ENCODE measurements at places on chromosomes 13 and 19.
A peak's percentile ranks its signal among the peaks of the same experiment; 100 is the strongest.

- DNase-seq = peak; percentile 73
Measured at GRCh38 chr19:862581-863314, 3.3 kb downstream of the CFD start.

GRCh38 chr19:46863818-46864629 is 3.2 kb downstream of the ARHGAP35 start:
- DNase-seq = no peak

- no peak for DNase-seq
Measured at GRCh38 chr19:4638317-4638716, 999 bp upstream of the TNFAIP8L1 start.

DNA sequence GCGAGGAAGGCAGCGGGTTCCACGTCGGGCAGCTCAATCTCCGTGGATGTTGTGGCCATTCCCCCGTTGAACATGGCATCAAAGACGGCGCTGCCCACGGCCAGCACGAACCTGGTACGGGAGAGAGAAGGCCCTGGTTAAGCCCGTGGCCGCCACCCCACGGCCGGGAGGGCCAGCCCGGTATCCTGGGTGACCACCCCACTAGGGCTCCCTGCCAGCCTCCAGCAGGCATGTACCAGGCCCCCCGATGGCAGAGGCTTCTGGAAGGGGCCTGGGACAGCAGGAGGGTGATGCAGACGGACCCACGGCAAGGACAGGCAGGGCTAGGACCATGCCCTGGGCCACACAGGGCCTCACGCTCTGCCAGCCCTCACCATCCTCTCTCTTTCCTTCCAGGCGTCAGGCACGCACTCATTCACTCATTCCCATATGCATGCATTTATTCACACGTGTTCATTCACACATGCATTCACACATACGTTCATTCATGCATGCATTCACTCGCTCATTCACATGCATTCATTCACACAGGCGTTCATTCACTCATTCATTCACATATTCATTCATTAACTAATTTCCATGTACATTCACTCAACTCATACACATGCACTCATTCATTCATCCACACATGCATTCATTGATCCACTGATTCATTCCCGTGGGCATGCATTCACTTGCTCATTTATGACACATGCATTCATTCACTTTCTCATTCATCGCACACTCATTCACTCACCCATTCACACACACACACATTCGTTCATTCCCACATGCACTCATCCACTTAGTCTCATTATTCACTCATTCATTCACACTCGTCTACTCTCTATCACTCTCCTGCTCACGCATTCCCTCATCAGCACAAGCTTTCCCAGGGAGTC is 17.9 kb downstream of the BTBD2 start:
- no peak for DNase-seq

DNA sequence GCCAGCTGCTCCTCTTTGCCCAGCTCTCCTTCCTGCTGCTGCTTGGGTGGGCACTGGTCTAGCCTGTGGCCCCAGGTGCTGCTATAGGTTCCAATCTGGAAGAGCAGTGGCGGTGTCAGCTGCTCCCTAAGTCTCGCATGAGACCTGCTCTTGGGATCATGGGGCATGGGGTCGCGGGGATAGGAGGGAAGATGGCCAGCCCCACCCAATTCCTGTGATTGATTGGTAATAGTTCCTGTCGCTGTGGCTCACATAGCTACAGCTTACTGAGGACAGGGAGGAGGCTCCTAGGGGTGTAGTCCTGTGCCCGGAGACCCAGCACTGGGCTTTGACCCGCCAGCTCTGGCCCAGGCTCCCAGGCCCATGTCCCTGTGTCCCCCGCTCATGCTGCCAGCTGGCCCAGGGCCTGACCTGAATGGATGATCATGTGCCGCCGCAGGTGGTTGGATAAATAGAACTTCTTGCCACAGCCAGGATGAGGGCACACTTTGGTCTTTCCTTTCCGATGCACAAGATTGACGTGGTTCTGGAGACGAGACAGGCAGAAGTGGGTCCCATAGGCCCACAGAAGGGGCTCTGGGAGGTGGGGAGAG is 4.5 kb upstream of the ELAVL3 start:
- no peak for DNase-seq

GRCh38 chr19:48455908-48456562 is 661 bp downstream of the KCNJ14 start:
- no peak for DNase-seq

GRCh38 chr13:46756977-46757376 is 40.0 kb downstream of the ESD start:
- no peak for DNase-seq

DNA sequence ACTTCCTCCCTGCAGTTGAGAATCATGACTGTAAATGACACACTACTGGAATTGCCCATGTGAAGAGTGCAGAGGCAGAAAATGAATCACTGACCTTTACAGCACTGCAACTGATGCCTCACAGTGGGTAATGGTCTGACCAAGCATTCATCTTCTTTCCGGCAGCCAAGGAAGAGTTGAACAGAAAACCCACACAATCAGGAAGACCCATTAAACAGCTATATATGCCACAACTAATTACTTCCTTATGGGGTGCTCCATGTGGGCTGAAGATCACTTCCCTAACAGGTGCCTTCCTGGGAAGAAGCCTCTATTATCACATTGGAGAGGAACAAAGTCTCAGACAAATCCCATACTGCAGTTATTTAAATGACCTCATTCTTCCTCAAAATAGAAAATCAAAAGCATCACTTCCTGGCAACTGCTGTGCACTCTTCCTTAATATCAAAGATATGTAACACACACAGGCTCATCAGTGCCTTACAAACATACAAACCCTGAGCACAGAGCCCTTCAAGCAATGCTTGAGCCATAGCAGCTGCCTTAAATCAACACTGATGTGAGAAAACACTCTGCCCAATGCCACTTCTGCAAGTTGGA is 45.8 kb downstream of the RUBCNL start:
- DNase-seq = no peak

GRCh38 chr13:76632401-76633044 is 253.7 kb downstream of the KCTD12 start:
- no peak for DNase-seq

GRCh38 chr13:42494157-42494556 is 79.8 kb upstream of the TNFSF11 start:
- no peak for DNase-seq

DNA sequence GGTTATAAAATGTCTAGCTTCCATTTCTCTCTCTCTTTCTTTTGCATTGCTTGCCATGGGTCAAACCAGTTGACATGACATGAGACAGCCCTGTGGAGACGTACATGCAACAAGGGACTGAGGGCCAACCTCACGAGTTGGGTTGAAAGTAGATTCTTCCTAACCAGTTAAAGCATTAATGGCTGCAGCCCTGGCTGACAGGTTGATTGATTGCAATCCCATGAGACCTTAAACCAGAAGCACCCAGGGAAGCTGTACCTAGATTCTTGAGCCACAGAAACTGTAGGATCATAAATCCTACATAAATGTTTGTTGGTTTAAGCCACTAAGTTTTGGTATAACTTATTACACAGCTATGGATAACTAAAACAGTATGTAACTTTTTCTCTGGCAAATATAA is 373.8 kb downstream of the DACH1 start:
- no peak for DNase-seq

- DNase-seq = no peak
Measured at GRCh38 chr19:17951157-17951989, 15.5 kb upstream of the KCNN1 start.

DNA sequence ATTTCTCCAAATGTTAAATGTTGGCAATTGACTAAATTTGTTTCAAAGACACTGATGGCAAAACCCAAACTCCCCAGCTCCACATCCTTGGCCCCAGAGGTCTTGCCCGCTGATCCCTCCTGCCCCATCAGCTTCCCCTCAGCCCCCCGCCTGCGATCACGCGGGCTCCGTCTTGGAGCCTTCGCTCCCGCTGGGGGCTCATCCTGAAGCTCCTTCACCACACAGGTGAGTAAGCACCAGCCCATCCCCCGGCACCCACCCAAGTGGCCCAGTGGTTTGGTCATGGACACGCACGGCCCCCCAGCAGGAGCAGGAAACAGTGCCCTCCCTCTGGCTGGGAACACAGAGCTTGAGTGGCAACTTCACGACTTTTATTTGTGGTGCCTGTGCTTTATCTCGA is 14.9 kb downstream of the EPS8L1 start:
- DNase-seq = no peak

GRCh38 chr13:110541526-110541920 is 20.0 kb downstream of the RAB20 start:
- DNase-seq = no peak

DNA sequence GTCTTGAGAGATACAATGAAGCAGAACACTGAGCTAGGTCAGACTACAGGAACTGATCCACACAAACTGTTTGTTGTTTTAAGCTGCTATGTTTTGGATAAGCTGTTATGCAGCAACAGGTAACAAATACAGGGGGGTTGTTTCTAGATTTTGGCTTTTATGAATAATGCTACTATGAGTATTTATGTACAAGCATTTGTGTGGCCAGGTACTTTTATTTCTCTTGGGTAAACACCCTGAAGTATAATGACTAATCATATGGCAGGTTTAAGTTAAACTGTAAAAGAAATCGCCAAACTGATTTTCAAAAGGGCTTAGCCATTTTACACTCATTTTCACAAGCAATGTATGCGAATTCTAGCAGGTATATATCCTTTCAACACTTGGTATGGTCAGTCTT is 166.0 kb downstream of the DNAJC3 start:
- DNase-seq = no peak

DNA sequence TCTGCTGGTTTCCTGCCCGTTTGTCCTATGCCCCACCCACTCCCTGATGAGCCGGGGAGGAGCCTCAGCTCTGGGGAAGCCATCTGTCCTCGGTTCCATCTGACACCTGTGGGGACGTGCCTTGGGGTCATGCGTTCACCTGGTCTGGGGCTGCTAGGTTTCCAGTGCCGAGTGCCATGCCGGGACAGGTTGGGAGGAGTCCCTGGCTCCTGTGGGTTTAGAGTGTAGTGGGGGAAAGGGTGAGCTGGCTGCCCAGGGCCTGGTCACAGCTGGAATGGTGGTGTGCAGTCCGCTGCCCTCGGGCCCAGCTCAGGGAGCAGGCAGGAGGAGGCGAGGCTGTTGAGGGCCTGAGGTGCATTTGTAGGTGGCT is 2.5 kb downstream of the KDM4B start:
- DNase-seq = no peak

DNA sequence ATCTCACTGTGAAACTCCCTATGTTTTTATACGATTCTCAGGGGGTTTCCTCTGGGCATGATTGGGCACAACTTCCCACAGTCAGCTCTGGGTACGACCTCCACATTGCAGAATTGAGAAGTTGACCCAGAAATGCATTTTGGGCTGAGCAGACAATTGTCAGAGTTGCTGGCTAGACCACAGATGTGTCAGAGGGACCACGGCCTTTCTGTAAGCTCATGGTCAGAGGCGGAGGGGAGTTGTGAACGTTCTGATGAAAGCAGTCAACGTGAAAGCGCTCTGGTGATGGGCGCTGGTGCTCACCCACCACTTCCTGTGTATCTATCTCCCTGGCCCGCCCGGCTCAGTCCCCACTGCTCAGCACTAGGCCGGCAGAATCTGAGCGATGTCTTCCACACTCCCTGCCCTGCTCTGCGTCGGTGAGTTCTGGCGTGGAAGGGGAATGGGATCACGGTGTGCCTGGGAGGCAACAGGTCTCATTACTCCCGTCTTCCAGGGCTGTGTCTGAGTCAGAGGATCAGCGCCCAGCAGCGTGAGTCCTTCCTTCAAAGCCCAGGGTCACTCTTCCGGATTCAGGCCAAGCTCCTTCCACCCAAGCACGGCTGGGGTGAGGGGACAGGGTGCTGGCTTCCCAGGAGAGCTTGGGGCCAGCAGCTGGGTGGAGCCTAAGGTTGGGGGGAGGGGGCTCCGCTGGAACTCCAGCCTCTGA is at the start of gene NCR1:
TSS of gene NCR1 (plus strand) at position 346 of the 709 bp plus-strand sequence. CDS start at position 386, 40 bp downstream.
- DNase-seq = no peak

DNA sequence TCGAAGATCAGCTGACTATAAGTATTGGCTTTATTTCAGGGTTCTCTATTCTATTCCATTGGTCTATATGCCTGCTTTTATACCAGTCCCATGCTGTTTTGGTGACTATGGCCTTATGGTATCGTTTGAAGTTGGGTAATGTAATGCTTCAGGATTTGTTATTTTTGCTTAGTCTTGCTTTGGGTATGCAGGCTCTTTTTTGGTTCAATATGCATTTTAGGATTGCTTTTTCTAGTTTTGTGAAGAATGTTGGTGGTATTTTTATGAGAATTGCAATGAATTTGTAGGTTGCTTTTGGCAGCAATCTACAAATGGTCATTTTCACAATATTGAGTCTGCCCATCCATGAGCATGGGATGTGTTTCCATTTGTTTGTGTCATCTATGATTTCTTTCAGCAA is 951.9 kb upstream of the SLITRK1 start:
- DNase-seq = no peak

GRCh38 chr13:105805892-105806627 is 729.4 kb downstream of the EFNB2 start:
- no peak for DNase-seq

Data from activated CD4-positive, alpha-beta T cell treated with anti-CD3 and anti-CD28 coated beads, Interleukin-2, amount 50 U/mL, for 4 hours (primary cell).